Colonic mucosa (tissue), 4 donors: ENCODE measurements at places on chromosomes 6 and 20.

- DNase-seq: no peak
Measured at GRCh38 chr6:16635810-16636602, 125.3 kb downstream of the ATXN1 start.

DNA sequence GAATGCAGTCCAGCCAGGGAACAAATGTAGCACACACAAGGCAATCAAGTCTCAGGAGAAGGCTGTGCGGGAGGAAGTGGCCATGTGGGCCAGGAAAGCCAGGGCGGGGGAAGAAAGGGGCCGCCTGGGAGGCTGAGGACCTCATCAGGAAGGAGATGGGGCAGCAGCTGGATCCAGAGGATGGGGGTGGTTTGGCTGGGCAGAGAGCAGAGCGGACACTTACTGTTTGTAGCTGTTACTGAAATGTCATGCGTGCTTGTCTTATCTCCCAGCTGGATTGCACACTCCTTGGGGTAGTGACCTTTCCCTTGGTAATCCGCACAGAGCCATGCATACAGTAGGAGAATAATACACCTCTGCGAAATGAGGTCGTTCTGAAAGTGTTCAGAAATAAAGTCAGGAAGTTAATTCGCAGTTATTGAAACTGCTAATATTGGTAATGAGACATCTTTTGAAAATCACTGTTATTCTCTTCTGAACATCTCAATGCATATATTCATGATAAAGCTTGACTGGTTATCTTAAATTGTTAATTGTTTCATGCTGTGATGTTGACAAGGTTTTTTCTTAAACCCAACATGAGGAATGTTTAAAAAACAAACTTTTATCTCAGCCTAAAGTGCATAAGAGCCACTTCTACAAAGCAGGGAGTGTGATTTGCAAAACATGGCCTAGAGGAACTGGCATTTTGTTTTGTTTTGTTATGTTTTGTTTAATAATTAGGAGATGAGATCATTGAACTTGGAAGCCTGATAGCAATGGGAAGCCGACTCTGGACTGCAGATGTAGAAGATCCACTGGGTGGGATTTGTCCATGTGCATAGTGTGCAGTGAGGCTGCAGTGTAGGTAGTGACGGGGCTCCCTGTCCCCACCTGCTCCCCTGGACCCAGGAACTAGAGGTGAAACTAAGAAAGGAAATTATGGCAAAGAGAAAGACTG, 18.0 kb upstream of the MAP3K4 start:
- peak; percentile 23 for DNase-seq

DNA sequence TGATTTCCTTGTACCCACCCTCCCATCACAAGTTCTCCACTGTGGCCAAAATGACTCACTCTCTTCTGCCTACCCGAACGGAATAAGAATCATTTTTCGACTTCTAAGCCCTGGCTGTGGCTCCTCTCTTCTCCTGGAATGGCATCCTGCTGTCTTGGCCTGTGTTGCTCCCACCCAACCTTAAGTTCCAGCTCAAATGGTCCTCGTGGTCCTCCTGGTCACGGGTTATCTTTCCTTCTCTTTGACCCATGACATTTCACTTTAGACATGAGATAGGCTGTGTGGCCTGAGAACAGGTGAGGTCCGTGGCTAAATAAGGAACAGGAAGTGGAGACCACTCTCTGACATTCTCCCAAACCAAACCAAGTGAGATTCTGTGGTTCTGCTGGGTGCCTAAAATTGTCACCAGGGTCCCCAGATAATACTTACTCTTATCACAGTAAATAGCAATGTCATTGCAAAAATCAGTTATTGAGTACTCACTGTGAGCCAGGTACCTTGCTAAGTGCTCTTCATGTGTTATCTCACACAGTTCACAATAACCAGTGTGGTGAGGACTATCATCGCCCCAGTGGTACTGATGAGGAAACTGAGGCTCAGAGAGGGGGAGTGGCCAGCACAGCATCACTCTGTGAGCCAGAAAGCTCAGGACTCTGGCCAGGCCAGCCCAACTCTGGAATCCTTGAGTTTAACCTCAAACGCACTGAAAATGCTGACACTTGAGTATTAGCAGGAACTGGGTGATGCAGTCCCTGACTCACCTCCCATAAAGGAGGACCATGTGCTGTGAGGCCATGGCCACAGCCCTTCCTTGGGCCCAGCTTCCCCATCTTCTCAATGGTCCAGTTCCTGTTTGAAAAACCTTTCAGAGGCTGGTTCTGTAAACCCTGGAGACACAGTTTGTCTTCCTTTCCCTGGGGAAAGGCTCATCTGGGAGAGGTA, 74.8 kb upstream of the SIRPA start:
- no peak for DNase-seq

DNA sequence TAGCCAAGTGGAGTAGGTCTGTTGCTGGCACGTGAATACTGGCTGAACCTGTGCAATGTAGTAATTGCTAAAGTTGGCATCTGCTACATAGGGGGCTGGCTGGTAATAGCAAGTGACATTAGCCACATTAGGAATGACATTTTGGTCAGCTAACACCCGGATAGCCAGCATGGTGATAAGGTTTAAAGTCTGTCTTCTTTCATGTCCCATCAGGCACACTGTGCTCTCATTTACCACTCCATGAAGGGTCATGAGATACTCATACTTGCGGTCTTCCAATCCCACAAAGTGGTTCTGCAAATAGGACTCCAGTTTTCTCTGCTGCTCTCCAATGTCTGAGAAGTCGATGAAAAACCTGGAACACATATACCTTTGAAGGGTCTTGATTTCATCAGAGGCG, 2.8 kb downstream of the TENT5A start:
- DNase-seq: no peak

GRCh38 chr6:14965424-14966075, 280.3 kb upstream of the JARID2 start:
- no peak for DNase-seq

DNA sequence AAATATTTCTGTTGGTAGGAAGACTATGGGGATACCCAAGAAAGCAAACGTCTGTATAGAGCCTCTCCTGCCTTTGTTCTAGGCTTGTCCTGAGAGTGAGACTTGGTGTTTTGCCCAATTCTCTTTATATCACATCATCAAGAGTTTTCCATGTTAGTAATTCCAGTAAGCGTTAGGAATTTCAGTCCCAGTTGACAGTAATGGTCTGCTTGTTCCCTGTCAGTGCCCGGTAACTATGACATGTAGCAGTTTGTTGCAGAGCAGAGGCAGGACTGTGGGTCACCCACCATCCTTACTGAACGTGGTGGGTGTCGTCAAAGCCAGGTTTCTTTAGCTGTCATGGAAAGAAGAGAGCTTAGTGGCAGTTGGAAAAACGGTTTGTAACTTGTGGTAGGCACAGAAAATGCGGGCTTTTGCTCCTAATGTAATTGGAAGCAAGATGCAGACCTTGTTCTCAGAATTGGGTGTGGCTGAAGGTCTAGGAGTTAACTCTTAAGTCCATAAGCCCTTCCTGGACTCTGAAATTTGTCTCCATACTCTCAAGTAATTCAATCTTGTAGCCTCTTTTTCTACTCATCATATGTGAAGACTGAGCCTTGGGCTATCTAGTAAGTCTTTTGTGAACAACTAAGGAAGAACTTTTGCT, 188.8 kb downstream of the TMEM242 start:
- no peak for DNase-seq

DNA sequence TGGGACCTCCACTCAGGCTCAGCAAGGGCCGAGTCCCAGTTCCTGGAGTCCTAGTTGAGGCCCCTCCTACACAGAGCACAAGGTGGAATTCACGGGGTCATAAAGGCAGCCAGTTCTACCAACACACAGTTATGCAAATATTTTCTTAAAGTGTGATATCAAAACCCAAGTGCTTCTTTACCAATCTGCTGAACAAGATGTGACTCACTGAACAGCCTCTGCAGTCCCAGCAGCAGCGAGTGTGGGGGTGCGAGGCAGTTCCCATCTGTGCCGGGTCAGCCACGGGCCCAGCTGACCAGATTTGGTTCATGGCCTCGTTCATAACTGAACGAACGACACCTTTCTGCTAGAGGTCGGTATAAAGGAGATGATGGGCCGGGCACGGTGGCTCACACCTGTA, 4.5 kb upstream of the TCEA2 start:
- DNase-seq: no peak

GRCh38 chr6:22892452-22892851, 323.1 kb downstream of the HDGFL1 start:
- DNase-seq: no peak

- DNase-seq: no peak
Measured at GRCh38 chr6:110422444-110422822, 7.1 kb upstream of the DDO start.

DNA sequence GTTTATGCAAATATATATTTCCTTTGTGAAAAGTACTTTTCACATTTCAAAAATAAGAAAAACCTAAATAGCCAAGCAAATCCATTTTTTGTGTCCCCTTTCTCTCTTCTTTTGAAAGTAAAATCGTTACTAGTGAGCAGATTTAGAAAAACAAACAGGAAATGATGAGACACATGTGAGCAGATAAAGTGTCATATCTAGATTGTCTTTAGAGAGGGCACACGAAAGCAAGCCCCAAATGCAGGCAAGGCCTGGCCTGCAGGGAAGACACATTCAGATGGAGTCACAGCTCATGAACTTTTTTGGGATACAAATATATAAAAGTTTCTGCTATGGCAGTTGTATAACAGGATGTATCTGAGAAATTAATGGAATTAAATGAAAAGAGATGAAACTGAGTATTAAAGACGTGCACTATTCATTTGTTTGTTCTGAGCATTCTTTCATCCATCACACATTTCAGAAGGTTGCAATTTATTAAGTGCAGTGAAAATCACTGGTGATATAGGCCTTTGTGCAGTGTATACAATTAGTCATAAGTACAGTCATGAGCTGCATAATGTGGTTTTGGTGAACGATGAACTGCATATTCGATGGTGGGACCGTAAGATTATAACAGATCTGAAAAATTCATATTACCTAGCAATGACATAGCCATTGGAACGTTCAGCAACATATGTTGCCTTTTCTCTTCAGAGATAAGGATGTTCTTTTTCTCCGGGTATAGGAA, 101.4 kb downstream of the PACRG start:
- no peak for DNase-seq

DNA sequence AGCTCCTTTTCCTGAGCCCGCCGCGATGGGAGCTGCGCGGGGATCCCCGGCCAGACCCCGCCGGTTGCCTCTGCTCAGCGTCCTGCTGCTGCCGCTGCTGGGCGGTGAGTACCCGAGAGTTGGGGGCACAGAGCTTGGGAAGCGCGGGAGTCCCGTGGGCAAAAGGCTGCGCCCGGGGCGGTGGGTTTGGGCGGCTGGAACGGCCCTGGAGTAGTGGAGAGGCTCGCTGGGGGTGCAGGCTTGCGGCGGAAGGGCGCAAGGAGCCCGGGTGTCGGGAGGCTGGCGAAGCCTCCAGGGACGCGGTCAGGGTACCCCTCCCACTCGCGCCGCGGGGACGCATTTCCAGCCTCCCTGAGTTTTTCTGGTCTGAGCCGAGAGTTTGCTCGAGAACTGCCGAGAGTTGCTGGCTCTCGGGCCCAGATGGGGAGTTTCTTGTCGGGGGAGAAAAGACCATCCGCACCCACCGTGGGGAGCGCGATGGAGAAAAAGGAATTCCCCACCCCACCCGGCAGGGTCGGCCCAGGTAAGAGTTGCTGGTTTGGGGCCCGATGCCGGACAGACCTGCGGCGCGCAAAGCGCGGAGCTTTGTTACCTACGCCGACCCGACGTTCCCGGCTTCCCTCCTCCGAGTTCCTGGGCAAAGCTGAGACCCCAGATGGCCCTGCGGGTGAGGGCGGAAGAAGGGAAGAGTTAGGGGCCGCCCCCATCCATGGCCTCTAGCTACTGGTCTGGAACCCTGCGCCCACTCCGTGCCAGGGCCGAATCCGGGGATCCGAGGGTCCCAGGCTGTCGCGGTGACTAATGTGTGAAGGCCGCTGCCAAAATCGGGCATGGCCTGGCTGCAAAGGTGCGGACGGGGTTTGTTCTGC, 584 bp downstream of the PTK7 start:
- peak; percentile 35 for DNase-seq

DNA sequence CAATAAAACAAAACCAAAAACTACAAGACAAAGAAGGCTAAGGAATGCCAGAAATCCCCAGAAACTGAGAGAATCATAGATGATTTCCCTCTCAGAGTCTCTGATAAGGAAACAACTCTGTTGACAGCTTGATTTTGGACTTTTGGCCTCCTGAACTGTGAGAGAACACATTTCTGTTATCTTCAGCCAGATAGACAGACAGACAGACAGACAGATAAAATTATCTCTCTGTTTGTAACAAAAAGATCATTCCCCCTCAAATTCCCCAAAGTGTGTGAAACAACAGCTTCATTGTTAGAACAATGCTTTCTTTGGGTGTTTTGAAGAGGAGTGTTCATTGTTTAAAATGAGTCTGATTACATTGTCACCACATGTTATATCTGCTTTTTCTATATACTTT, 148.2 kb downstream of the BCKDHB start:
- DNase-seq: no peak

GRCh38 chr6:79230149-79230548, 4.3 kb downstream of the HMGN3 start:
- no peak for DNase-seq

DNA sequence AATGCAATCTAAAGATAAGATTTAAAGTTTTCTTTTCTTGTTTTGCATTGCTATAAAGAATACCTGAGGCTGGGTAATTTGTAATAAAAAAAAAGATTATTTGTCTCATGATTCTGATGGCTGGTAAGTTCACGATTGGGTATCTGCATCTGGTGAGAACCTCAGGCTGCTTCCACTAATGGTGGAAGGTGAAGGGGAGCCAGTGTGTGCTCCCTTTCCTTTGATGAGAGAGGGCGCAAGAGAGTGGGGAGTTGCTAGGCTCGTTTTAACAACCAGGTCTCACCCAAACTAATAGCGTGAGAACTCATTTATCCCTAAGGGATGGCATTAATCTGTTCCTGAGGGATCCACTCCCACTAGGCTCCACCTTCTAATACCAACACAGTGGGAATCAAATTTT, 353.2 kb downstream of the BTBD3 start:
- no peak for DNase-seq

DNA sequence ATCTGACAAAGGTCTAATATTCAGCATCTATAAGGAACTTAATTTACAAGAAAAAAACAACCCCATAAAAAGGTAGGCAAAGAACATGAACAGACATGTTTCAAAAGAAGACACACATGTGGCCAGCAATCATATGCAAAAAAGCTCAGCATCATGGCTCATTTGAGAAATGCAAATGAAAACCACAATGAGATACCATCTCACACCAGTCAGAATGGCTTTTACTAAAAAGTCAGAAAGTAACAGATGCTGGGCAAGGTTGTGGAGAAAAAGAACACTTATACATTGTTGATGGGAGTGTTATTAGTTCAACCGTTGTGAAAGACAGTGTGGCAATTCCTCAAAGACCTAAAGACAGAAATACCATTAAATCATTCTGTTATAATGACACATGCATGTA, 289.9 kb upstream of the MMS22L start:
- no peak for DNase-seq
